ENCODE measurements at places on chromosomes 13 and 19.

DNA sequence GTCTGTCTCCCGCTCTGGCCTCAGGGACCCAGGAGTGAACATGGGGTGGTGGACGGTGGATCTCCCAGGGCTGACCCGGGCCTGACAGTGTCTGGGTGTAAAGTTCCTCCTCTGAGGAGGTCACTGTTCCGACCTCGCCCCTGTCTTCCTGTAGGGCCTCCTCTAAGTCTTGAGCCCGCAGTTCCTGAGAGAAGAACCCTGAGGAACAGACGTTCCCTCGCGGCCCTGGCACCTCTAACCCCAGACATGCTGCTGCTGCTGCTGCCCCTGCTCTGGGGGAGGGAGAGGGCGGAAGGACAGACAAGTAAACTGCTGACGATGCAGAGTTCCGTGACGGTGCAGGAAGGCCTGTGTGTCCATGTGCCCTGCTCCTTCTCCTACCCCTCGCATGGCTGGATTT, at the start of gene SIGLEC9:
SIGLEC9 (plus strand) TSS at position 178 of the 400 bp plus-strand sequence; CDS start at position 247, 69 bp downstream.
- DNase-seq, result no peak

GRCh38 chr13:37657134-37657533, 58.6 kb upstream of the POSTN start:
- DNase-seq, result no peak

DNA sequence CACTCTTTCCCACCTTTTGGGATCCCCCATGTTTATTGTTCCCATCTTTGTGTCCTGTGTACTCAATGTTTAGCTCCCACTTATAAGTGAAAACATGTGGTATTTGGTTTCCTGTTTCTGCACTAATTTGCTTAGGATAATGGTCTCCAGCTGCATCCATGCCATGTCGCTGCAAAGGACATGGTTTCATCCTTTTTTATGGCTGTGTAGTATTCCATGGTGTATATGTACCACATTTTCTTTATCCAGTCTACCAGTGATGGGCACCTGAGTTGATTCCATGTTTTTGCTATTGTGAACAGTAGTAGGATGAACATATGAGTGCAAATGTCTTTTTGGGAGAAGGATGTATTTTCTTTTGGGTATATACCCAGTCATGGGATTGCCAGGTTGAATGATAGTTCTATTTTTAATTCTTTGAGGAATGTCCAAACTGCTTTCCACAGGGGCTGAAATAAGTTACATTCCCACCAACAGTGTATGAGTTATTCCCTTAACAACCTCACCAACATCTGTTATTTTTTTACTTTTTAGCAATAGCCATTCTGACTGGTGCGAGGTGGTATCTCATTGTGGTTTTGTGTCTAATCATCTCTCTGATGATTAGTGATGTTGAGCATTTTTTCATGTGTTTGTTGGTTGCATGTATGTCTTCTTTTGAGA, 55.7 kb upstream of the MEDAG start:
- DNase-seq, result no peak

GRCh38 chr19:13347367-13347766, 158.9 kb downstream of the CACNA1A start:
- no peak for DNase-seq

- DNase-seq, result no peak
These were observed 13.3 kb downstream of the N4BP2L1 start for GRCh38 chr13:32414580-32414979.

DNA sequence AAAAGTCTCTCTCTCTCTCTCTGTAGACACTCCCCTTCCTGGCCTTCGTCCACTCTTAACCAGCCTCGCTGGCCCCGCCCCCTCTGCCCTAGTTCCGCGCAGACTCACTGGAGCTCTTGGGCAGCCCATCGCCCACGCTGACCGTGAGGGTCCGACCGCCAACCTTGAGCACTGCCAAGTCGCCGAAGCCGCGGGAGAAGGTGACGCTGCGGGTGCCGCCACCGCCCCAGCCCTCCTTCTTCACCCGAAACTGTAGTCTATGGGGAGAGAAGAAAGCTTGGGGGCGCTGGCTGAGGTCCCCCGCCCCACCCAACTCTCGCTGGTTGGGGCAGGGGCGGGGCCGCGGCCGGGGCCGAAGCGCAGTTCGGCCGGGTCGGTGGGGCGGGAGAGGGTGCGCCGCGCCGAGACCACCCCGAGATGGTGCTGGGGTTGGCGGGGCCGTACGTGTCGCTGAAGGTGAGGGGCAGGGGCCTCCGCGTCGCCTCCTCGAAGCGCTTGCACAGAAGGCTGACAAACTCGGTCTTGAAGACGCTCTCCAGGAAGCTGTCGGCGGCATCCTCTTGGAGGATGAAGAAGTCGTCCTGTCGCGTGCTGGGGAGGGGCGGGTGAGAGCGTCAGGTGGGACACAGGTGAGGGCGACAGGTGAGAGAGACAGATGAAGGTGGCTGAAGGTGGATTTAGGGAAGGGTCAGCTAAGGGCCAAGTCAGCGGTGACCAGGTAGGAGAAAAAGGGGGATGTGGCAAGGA, 12.6 kb upstream of the ZNF414 start:
- no peak for DNase-seq

DNA sequence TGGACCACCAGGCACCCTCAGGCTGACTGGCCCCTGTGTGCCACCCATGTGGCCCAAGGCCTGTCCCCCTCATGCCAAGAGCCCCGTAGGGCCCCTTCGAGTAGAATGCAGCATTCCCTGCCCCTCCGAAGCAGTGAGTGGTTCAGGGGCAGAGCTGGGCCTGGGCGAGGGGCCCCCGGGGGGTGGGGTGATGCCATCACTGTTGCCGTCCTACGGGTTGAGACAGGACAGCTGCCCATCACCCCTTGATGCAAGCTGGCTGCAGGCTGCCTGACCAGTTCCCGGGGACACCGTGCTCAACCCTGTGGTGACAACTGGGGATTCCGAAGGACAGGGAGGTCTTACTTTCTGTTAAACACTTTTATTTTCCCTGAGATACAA, 4.7 kb downstream of the SBNO2 start:
- DNase-seq, result no peak

GRCh38 chr19:543910-544608, at the start of gene GZMM:
GZMM (plus strand) TSS chr19:544053; CDS start chr19:544072, 19 bp downstream.
- peak; percentile 36 for DNase-seq

GRCh38 chr13:90205911-90206310, 1141.6 kb upstream of the MIR17HG start:
- DNase-seq, result no peak

DNA sequence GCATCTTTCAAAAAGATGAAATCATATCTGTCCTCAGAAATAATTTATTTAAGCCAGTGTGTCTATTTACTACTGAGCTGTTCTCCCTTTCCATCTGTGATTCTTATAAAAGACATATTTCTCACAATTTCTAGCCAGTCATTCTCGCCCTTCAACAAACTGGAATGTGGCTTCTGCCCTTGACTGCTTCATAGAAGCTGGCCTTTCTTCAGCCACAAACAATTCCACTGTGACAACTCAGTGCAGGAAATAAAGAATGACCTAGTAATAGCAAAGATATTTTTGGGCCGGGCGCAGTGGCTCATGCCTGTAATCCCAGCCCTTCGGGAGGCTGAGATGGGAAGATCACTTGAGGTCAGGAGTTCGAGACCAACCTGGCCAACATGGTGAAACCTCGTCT, 655.5 kb downstream of the PCDH9 start:
- DNase-seq, result no peak

DNA sequence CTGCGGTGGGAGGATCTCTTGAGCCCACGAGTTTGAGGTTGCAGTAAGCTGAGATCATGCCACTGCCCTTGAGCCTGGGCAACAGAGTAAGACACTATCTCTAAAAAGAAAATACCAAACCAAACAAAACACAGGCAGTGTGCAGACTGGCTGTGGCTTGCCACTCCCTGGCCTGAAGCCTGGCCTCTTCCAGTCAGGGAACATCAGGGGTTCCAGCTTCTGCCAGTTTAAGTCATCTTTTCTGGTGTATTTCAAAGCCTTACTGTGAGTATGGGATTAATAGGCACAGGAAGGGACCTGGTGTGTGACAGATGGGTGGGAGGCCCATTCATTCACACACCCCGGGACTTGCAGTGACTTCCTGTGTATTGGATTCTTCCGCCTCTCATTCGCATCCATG, 27.0 kb upstream of the F2RL3 start:
- no peak for DNase-seq

DNA sequence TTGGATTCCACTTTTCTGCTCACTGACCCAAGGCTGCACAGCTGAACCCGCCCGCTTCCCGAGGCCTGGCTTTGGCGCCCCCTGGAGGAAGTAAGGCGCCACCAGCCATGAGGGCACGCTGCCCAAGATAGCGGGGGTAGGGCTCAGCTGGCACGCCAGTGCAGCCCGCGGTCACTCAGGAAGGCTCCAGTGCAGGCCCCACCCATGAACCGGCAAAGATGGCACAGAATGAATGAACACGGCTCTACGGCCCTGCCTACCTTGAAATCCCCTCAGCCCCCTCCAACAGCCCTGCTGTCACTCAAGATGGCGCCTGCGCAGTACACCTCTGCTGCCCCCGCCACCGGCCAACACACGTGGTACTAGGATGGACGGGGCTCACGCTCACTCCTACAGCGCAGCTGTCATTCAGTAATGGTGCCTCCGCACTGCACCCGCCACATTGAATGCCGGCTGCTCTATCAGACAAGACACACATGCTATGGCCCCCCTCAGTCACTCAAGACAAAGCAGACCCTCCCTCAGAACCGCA, 3.0 kb downstream of the PEG3 start:
- no peak for DNase-seq
